Stimulated activated naive B cell treated with anti-CD40 and anti-IgM and Interleukin-4, amounts not matched to agents 10 μg/mL and 1 μg/mL and 100 μg/mL, for 72 hours (primary cell): ENCODE measurements at places on chromosomes 4 and X.

DNA sequence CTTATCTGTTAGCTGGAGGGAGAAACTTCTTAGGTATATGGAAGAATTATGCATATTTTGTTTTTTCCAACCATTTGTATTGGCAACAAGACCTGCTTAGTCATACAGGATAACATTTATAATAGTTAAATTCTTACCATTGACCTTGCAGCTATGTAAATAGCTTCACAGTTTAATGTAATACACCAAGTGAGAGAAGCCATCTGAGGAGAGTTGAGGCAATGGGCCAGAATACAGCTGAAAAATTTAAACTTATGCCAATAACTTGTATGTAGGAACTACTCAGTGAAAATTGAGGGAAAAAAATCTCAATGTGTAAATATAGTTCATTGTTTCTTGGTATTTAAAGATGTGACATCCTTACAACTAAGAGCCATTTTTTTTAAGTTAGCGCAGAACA is 273.5 kb downstream of the DACH2 start:
- no peaks in the 10 kb centered on the region for H3K4me1 ChIP-seq
- no peak overlapping the region for H3K4me3 ChIP-seq
- no peaks in the 10 kb centered on the region for H3K27me3 ChIP-seq
- no peaks in the 10 kb centered on the region for H3K36me3 ChIP-seq

- H3K27me3 ChIP-seq: no peaks in the 10 kb centered on the region
- H3K4me3 ChIP-seq: no peak overlapping the region
- no peak overlapping the region for H3K27ac ChIP-seq
- H3K4me1 ChIP-seq: peaks cover 35% of the 10 kb centered on the region
- peaks cover 50% of the 10 kb centered on the region for H3K36me3 ChIP-seq
- DNase-seq: no peak
Observed at GRCh38 chr4:112277705-112278448, 7.8 kb downstream of the TIFA start.

DNA sequence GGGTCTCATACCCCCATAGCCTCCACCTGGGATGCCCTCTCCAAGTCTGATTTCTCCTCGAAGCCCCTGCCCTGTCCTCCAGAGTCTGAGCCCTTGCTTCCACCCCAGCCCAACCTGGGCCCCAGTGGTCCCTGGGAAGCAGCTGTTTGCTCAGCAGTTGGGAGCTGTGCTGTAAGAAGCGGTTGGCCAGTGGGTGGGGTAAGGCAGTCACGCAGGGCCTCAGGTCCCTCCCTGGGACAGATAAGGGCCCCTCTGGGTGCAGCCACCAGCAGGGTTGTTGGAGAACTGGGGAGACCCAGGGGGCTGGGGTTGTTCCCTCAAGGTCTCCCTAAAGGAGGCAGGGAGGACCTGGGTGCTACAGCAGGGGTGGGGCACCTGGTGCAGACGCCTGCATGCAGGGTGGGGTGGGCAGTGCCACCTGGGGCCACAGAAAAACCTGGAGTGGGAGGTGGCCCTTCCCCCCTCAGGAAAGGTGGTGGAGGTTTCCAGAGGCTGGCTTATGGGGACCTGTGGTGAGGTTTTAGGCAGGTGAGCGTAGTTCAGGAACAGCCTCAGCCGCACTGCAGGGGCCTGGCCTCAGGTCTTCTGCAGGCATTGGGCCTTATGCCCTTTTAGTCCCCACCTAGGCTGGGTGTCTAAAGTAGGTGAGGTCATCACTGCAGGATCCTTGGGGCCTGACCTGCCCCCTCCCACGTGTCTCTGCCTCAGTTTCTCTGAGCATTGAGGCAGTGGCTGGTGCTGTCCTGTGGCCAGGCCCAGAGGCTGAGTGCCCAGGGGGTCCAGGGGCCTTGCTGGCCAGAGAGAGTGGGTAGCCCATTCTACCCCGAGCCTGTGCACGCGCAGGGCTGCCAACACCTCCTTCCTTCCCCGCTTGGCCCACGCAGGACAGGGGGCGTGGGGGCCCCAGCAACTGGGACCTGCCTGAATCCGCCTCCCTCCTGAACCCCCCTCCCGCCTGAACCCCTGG is 3.1 kb upstream of the SLC26A1 start:
- peaks cover 53% of the 10 kb centered on the region for H3K4me1 ChIP-seq
- H3K27ac ChIP-seq: no peak overlapping the region
- H3K36me3 ChIP-seq: peaks cover 3% of the 10 kb centered on the region
- H3K27me3 ChIP-seq: peaks cover 40% of the 10 kb centered on the region
- no peak for DNase-seq

GRCh38 chr4:26701786-26702227 is 117.9 kb downstream of the TBC1D19 start:
- no peak overlapping the region for H3K4me3 ChIP-seq
- no peaks in the 10 kb centered on the region for H3K27me3 ChIP-seq
- no peak overlapping the region for H3K27ac ChIP-seq
- H3K36me3 ChIP-seq: peaks cover 4% of the 10 kb centered on the region

- no peaks in the 10 kb centered on the region for H3K27me3 ChIP-seq
- no peaks in the 10 kb centered on the region for H3K36me3 ChIP-seq
- no peak overlapping the region for H3K27ac ChIP-seq
- no peak overlapping the region for H3K4me3 ChIP-seq
Observed at GRCh38 chrX:140165849-140166248, 200.5 kb upstream of the CXorf66 start.

- peaks cover 3% of the 10 kb centered on the region for H3K36me3 ChIP-seq
- peaks cover 4% of the 10 kb centered on the region for H3K27me3 ChIP-seq
- H3K4me1 ChIP-seq: no peaks in the 10 kb centered on the region
- DNase-seq: no peak
- H3K4me3 ChIP-seq: no peak overlapping the region
Observed at GRCh38 chrX:72031634-72032033, 100.1 kb downstream of the RTL5 start.

GRCh38 chrX:71214604-71215337 is 8.3 kb upstream of the GJB1 start:
- no peaks in the 10 kb centered on the region for H3K27me3 ChIP-seq
- no peak for DNase-seq
- H3K4me3 ChIP-seq: no peak overlapping the region
- no peak overlapping the region for H3K27ac ChIP-seq

DNA sequence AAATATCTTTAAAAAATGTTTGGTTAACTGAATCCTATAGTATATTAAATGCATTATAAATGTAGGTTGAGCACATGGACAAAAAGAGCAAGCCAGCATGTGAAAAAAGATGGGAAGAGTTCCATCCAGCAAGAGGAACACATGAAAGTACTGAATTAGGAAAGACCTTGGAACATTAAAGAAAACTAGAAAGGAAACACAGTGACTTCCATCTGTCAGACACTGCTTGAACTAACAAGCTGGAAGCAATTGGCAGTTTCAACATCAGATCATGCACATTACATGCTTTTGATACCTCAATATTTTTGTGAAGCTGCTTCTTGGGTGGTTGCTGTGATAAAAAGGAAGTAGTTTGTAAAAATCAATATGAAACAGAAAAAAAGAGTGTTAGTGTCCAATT is 626.8 kb upstream of the GNPDA2 start:
- no peak overlapping the region for H3K27ac ChIP-seq
- DNase-seq: no peak
- no peaks in the 10 kb centered on the region for H3K27me3 ChIP-seq
- H3K4me1 ChIP-seq: no peaks in the 10 kb centered on the region

- H3K4me1 ChIP-seq: peaks cover 11% of the 10 kb centered on the region
- H3K36me3 ChIP-seq: peaks cover 7% of the 10 kb centered on the region
- H3K27me3 ChIP-seq: no peaks in the 10 kb centered on the region
Observed at GRCh38 chr4:173213296-173213695, 44.7 kb downstream of the GALNT7 start.

DNA sequence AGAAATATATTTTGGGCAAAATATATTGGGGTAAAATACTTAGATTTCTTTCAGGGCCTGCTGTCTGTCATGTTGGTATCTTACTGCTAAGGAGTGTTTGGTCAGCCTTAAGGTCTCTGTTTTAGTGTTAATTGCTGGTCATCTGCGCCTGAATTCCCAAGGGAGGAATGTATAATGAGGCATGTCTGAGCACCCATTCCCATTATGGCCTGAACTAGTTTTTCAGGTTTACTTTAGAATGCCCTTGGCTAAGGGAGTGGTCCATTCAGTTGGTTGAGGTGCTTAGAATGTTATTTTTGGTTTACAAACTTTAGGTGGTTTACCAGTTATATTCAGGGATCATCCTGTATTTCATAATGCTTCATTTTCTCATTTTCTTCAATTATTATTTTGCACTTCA is 125.9 kb downstream of the CFAP299 start:
- H3K36me3 ChIP-seq: no peaks in the 10 kb centered on the region
- no peak overlapping the region for H3K4me3 ChIP-seq
- H3K27ac ChIP-seq: no peak overlapping the region
- H3K4me1 ChIP-seq: peaks cover 15% of the 10 kb centered on the region
- no peaks in the 10 kb centered on the region for H3K27me3 ChIP-seq
- DNase-seq: no peak

DNA sequence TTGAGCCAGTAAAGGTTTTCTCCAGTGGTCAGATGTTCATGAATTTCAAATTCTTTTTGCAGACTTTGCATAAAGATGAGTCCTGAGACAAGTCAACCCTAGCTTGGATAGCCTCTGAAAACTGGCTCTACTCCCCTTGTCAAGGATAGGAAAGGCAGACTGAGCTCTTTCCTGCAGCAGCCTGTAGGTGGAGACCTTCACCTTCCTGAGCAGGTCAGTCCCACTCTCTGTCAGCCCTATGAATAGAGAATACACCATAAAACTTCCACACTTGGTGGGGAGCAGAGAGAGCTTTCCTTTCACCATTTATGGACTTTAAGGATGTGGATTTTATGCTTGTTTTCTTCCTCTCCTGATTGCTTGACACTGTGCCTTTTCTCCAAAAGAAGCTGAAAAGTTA is 41.9 kb downstream of the PCDH19 start:
- H3K4me1 ChIP-seq: no peaks in the 10 kb centered on the region
- H3K36me3 ChIP-seq: no peaks in the 10 kb centered on the region
- H3K27ac ChIP-seq: no peak overlapping the region
